CD8-positive, alpha-beta memory T cell (primary cell): ENCODE measurements at places on chromosomes 13 and 19. TPM values are rescaled to one million over a fixed set of nuclear protein-coding genes. Genes with fewer than 3 reads are reported as not detected.

GZMM gene
- polyA plus RNA-seq, result 327 TPM

ATP1A3 gene
- polyA plus RNA-seq, result 8.2 TPM

ZNF491 gene
- not detected for polyA plus RNA-seq

GRCh38 chr19:44548736-44549135 lies 19.3 kb upstream of the CEACAM20 start:
- H3K27ac ChIP-seq, result no peak overlapping the region
- H3K36me3 ChIP-seq, result no peaks in the 10 kb centered on the region
- no peak overlapping the region for H3K4me3 ChIP-seq
- no peaks in the 10 kb centered on the region for H3K4me1 ChIP-seq
- DNase-seq, result no peak

GRCh38 chr19:3343619-3344502 lies 22.5 kb upstream of the NFIC start:
- H3K4me3 ChIP-seq, result no peak overlapping the region
- no peaks in the 10 kb centered on the region for H3K27me3 ChIP-seq
- peaks cover 2% of the 10 kb centered on the region for H3K4me1 ChIP-seq
- peak; percentile 44 for DNase-seq
- H3K36me3 ChIP-seq, result no peaks in the 10 kb centered on the region

GRCh38 chr13:52345048-52345447 lies 60.9 kb downstream of the THSD1 start:
- no peaks in the 10 kb centered on the region for H3K4me1 ChIP-seq
- no peak for DNase-seq
- no peak overlapping the region for H3K4me3 ChIP-seq
- H3K27me3 ChIP-seq, result no peaks in the 10 kb centered on the region
- H3K27ac ChIP-seq, result no peak overlapping the region

DNA sequence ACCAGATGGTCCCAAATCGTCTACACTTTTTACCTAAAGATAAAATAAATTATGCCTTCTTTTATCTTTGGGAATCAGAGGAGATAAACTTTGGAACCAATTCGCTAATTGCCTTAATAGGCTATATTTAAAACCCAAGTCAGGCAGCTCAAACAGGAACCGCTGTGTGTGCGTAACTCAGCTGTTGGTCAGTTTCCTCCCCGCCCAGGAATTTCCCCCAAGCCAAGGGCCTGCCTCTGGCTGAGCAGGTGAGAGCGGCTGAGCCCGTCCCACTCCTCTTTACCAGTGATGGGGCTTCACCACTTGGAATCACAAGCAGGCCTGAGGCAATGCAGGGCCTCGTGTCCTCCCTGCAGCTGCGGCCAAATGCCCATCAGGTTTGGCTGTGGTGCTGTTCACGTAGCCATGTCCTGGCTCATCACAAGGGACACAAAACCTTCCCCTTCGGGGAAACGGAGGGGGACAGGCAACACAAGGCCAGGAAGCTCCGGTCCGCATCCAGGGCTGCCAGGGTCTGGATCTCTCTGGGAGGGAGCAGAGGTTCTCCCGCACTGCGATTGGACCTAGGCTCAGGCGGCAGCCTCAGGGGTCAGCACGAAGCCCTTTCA lies 503 bp upstream of the SLC7A9 start:
- no peaks in the 10 kb centered on the region for H3K27me3 ChIP-seq
- no peak for DNase-seq
- no peak overlapping the region for H3K27ac ChIP-seq
- no peaks in the 10 kb centered on the region for H3K36me3 ChIP-seq
- H3K4me3 ChIP-seq, result no peak overlapping the region
- no peaks in the 10 kb centered on the region for H3K4me1 ChIP-seq

GRCh38 chr13:45231722-45232121 lies 30.9 kb upstream of the KCTD4 start:
- H3K36me3 ChIP-seq, result no peaks in the 10 kb centered on the region
- no peaks in the 10 kb centered on the region for H3K27me3 ChIP-seq
- DNase-seq, result no peak
